ENCODE measurements at places on chromosomes 2 and 18. TPM values are rescaled to one million over a fixed set of nuclear protein-coding genes. Genes with fewer than 3 reads are reported as not detected.

DNA sequence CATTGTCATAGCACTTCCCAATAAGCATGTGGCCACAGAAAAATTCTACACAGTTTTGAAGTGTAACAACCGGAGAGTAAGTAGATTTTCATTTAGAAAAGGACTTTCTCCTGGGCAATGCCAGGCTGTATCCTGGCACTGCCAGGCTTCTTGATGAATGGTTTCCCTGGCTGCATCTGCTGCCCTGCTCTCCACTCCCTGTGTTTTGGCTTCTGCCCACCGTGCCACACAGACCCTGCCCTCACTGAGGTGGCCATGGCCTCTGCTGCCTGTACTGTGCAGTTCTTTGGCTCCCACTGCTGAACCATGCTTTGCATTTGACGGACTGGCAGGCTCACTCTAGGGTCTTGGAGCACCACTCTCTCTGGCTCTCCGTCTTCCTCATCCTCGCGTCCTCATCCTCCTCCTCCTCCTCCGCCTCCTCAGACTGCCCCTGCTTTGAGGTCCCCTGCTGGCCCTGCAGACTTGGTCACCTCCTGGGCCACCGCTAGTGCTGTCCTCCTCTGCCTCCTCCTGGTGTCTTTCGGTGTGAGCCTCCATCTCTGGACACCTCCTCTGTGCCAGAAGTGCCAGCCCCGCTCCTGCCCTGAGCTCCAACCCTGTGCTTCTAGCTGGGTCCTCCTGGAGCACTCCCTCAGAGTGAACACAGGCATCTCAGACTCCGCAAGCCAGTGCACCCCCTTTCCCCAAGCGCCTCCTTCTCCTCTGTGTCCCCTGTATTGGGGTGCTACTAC is 45.9 kb upstream of the CNGA3 start:
- no peaks in the 10 kb centered on the region for H3K36me3 ChIP-seq
- H3K4me3 ChIP-seq = no peak overlapping the region
- no peaks in the 10 kb centered on the region for H3K4me1 ChIP-seq
- H3K27ac ChIP-seq = no peak overlapping the region

DNA sequence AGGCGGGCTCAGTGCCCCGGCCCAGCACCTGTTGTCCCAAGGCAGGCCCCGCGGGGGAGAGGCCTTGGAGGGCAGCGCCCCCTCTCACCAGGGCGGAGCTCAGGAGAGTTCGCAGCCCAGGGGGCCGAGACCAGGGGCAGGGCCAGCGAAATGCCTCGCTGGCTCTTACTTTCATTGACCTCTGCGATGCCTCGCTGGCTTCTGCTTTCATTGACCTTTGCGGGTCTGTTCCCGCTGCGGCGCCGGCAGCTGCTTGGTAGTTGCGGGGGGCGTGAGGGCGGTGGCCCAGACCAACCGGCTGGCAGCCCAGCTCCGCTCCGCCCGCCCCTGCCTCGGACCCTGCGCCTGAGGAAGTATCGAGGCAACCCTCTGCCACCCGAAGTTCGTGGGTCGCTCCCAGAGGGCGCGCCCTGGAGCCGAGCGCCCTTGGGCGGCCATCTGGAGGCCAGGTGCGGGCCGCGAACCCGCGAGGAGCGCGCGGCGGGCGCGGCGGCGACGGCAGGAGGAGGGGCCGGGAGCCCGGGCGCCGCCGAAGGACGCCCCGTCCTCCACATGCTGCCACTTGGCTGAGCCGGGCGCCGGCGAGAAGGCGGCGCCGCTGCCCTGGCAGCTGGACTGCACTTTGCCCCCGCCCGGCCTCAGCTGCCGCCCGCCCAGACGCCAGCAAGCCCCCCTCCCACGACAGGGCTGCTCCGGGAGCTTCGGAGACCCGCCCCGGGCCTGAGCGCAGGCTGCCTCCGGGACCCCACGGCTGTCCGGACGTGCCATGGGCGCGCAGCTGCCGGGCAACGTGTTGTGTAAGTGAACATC is 118.0 kb upstream of the MSTN start:
- DNase-seq = no peak
- no peak overlapping the region for H3K27ac ChIP-seq
- H3K36me3 ChIP-seq = no peaks in the 10 kb centered on the region
- H3K4me1 ChIP-seq = peaks cover 9% of the 10 kb centered on the region

DNA sequence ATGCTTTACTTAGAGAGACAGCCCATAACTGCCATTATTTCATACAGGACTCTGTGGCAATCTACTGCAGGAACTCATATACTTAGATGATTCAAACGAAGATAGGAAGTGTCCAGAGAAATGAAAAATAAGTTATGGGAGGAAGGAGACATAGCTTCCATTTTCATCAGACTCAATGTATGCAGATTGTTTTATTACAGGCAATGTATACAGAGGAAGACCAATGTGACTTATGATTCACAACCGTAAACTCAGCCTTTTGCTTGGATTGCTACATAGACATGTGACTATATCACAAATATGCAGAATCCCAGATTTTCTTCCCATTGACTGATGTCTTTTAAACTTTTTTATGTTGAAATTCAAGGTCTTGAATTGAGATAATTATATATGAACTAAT is 793.4 kb downstream of the SATB2 start:
- no peaks in the 10 kb centered on the region for H3K36me3 ChIP-seq
- H3K4me1 ChIP-seq = no peaks in the 10 kb centered on the region
- no peak for DNase-seq
- no peak overlapping the region for H3K4me3 ChIP-seq
- H3K27me3 ChIP-seq = no peaks in the 10 kb centered on the region

- DNase-seq = no peak
- no peaks in the 10 kb centered on the region for H3K36me3 ChIP-seq
- no peaks in the 10 kb centered on the region for H3K4me1 ChIP-seq
- H3K27ac ChIP-seq = no peak overlapping the region
These were observed 183.7 kb downstream of the INO80D start for GRCh38 chr2:205902041-205902899.

DNA sequence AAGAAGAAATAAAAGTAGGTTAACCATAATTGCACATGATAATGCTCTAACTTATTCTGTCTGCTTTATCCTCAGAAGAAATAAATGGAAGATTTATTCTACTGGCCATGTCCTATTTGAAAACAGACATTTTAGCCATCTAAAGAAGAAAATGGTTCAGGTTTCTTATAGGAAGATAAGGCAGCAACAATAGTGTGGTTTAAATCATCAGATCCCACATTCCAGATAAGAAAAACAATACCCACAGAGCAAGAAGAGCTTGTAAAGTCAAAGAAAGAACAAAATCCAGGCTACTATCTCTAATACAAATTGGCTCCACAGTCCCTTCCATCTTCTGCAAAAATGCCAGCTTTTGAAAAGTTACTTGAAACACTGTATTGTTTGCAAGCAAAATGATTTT is 49.3 kb downstream of the L3MBTL4 start:
- peaks cover 3% of the 10 kb centered on the region for H3K27me3 ChIP-seq
- no peak overlapping the region for H3K4me3 ChIP-seq
- no peak overlapping the region for H3K27ac ChIP-seq
- no peaks in the 10 kb centered on the region for H3K4me1 ChIP-seq
- H3K36me3 ChIP-seq = no peaks in the 10 kb centered on the region

DNA sequence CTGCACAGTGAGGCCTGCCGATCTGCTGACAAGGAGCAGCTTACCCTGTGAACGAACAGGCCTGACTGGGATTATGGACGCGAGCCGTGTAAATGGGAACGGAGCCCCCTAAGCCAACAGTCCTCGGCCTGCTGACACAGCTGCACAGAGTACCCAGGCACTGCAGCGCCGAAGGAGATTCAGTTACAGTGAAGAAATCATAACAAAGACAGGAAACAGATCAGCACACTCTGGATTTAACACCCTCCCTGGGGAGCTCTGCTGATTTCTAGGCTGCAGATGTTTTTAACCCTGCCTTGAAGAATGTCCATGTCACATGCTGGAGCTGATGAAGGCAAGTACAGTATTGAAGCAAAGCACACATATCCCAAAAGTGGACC is 43.4 kb downstream of the COLEC12 start:
- H3K27me3 ChIP-seq = no peaks in the 10 kb centered on the region
- DNase-seq = no peak
- peaks cover 12% of the 10 kb centered on the region for H3K4me1 ChIP-seq
- peak overlapping the region; percentile 13 for H3K4me3 ChIP-seq
- no peaks in the 10 kb centered on the region for H3K36me3 ChIP-seq

- no peaks in the 10 kb centered on the region for H3K27me3 ChIP-seq
- DNase-seq = no peak
- no peak overlapping the region for H3K4me3 ChIP-seq
- peaks cover 2% of the 10 kb centered on the region for H3K36me3 ChIP-seq
- peaks cover 23% of the 10 kb centered on the region for H3K4me1 ChIP-seq
These were observed 49.4 kb downstream of the SFXN5 start for GRCh38 chr2:73022024-73022568.

DNER gene
- 1.0 TPM for total RNA-seq

CNDP1 gene
- total RNA-seq = 0.31 TPM

DNA sequence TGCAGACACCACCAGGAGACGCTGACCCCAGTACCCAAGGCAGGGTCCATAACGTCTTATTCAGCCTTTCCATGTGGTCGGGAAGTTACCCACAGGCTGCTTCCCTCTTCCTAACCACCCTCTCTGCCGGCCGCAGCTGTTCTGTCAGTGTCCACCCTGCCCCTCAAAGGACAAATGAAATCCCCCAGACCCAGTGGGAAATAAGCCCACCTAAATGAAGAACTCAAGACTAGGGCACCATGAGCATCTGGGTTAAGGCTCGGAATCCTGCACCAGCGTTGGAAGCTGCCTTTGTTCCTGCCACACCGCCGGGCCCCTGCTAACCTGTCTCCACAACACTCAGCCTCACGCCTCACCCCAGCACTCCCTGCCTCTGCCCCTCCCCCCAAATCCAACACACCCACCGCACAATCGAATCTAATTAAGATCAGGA is 21.7 kb downstream of the BCL11A start:
- peaks cover 19% of the 10 kb centered on the region for H3K4me1 ChIP-seq
- H3K27me3 ChIP-seq = no peaks in the 10 kb centered on the region
- no peaks in the 10 kb centered on the region for H3K36me3 ChIP-seq

GRCh38 chr2:120912101-120912985 is 176.7 kb downstream of the GLI2 start:
- no peaks in the 10 kb centered on the region for H3K27me3 ChIP-seq
- no peaks in the 10 kb centered on the region for H3K36me3 ChIP-seq
- DNase-seq = no peak
- H3K4me1 ChIP-seq = peaks cover 59% of the 10 kb centered on the region

AQP12A gene
- total RNA-seq = not detected

DNA sequence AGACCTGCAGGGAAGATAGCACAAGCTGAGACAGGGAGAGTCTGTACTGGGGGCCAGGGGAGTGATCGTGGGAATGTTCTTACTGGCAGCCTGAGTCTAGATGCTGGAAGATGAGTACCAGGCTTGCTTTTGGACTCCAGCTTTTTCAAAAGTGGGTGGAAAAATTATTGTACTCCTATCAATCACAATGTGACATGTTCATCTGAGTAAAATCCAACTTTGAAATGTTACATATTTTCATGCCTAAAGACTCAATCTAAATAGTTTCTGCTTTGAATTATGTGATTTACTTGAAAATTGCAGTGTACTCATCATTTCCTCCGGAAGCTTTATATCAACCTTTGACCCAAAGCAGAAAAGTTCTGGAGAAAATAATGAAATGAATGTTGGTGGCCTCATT is 49.7 kb upstream of the ST3GAL5 start:
- no peaks in the 10 kb centered on the region for H3K36me3 ChIP-seq
- peaks cover 26% of the 10 kb centered on the region for H3K4me1 ChIP-seq
- no peak overlapping the region for H3K4me3 ChIP-seq
- no peak for DNase-seq

DNA sequence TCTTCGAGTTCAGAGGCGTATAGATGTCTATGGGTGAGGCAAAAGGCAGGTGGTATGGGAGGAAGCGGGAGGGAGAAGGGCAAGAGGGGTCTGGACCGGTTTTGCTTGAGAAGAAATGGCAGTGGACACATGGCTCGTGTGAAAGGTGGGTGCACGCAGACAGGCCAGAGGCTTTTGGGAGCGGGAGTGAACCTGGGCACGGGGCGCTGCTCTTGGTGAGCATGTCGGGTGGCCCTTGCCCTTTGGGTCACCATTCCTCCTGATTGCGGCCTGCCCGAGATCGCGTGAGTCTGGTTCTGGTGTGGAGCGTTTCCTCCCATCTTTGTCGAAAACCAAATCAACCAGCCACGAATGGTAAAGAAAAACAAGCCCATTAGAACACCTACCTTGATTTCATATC is 12.6 kb downstream of the LDLRAD4 start:
- no peak for DNase-seq
- no peaks in the 10 kb centered on the region for H3K4me1 ChIP-seq
- H3K4me3 ChIP-seq = no peak overlapping the region
- no peaks in the 10 kb centered on the region for H3K27me3 ChIP-seq

APCDD1 gene
- 5.4 TPM for total RNA-seq

ATIC gene
- total RNA-seq = 59.9 TPM

- no peaks in the 10 kb centered on the region for H3K4me1 ChIP-seq
- H3K27ac ChIP-seq = no peak overlapping the region
- H3K27me3 ChIP-seq = no peaks in the 10 kb centered on the region
- H3K36me3 ChIP-seq = no peaks in the 10 kb centered on the region
- H3K4me3 ChIP-seq = no peak overlapping the region
These were observed 143.3 kb downstream of the FTCDNL1 start for GRCh38 chr2:199707593-199708185.

DNA sequence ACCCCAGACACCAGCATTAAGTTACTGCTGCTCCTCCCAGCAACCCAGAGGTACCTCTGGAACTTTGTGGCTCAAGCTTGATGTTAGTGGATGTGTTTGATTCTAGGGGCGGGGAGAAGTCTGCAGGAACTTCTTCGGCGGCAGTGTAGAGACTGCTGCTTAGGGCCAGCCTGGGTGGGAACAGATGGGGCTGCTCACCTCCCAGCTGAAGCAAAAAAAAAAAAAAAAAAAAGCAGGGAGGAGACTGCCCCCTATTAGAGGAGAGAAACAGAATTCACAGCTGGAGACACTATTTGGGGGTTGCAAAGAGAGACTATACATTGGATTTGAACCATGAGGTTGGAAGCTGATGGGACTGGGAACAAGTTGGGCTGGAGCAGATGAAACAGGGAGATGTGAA is 28.6 kb upstream of the FAM136A start:
- H3K4me1 ChIP-seq = peaks cover 3% of the 10 kb centered on the region
- peaks cover 4% of the 10 kb centered on the region for H3K27me3 ChIP-seq
- H3K36me3 ChIP-seq = no peaks in the 10 kb centered on the region
- H3K27ac ChIP-seq = no peak overlapping the region

- H3K27me3 ChIP-seq = no peaks in the 10 kb centered on the region
- H3K36me3 ChIP-seq = no peaks in the 10 kb centered on the region
- H3K4me1 ChIP-seq = no peaks in the 10 kb centered on the region
These were observed 88.3 kb upstream of the UBE2E3 start for GRCh38 chr2:180892091-180892490.

NLRC4 gene
- total RNA-seq = not detected

DSC2 gene
- 39.4 TPM for total RNA-seq

IL36G gene
- total RNA-seq = not detected

GRCh38 chr2:44680983-44681531 is 260.4 kb upstream of the SIX3 start:
- no peaks in the 10 kb centered on the region for H3K36me3 ChIP-seq
- H3K4me1 ChIP-seq = no peaks in the 10 kb centered on the region
- H3K4me3 ChIP-seq = no peak overlapping the region
- no peak overlapping the region for H3K27ac ChIP-seq
- H3K27me3 ChIP-seq = peaks cover 5% of the 10 kb centered on the region

ANKRD36C gene
- 24.7 TPM for total RNA-seq

- no peak overlapping the region for H3K27ac ChIP-seq
- H3K4me3 ChIP-seq = no peak overlapping the region
- H3K4me1 ChIP-seq = no peaks in the 10 kb centered on the region
- no peaks in the 10 kb centered on the region for H3K27me3 ChIP-seq
- peak; percentile 85 for DNase-seq
- no peaks in the 10 kb centered on the region for H3K36me3 ChIP-seq
These were observed 61.4 kb downstream of the GPR39 start for GRCh38 chr2:132477962-132478361.

- H3K36me3 ChIP-seq = no peaks in the 10 kb centered on the region
- H3K27ac ChIP-seq = no peak overlapping the region
- no peak for DNase-seq
- H3K27me3 ChIP-seq = no peaks in the 10 kb centered on the region
- H3K4me1 ChIP-seq = no peaks in the 10 kb centered on the region
These were observed 682.0 kb upstream of the ID2 start for GRCh38 chr2:7999683-8000476.

Data from astrocyte (in vitro differentiated cells and primary cell).